NCI-H1092 (cell line): ENCODE measurements at places on chromosomes 2 and 18.

- DNase-seq: peak; percentile 57
These were observed 27.5 kb downstream of the SIX2 start for GRCh38 chr2:44981714-44982108.

DNA sequence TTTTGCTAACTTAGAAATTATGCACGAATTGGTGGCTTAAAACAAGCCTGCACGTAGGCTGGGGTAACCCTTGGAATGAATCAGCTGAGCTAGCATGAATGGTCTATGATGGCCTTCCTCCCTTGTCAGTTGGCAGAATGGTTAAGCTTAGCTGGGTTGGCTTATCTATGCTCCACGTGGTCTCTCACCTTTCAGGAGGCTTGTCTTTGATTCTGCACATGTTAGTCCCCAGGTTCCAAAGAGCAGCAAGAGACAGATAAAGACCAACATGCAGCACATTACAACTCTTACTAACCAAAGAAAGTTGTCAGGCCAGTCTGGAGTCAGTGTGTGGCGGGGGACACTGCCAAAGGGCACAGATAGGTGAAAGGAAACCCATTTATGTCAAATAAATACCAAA, 700.9 kb upstream of the SYT4 start:
- no peak for DNase-seq

- DNase-seq: no peak
These were observed 2.0 kb downstream of the DNAJC27 start for GRCh38 chr2:24969784-24970183.

DNA sequence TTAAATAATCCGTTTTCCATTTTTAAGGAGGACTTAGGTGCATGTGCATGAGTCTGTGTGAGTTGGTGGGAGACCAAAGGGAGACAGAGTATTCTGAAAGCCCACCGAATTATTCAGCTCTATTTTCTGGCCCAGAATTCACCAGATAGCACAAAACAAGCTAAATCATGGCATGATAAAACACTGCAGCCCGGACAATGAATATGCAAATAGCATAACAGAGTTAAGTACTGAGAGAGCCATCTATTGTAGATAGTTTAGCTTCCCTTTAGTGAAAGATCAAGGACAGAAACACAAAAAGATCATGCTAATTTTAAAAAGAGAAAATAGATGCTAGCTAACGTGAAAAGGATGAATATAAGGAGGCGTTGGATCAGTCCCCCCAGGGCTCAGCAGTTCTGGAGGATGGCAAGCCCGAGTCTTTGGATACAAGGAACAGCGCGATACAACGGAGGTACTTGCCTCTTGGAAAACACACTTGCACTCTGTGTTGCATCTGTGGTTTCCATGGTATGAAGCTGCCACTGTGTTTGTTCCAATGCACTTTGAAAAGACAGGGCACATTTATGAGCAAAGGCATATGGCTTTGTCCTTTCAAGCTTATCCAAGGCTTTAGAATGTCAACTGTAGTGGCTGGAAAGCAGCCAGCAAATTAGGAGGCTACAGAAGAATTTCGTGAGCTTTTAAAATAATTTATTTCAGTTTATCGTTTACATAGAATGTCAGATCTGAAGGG, 119.9 kb downstream of the LYPD1 start:
- DNase-seq: peak; percentile 38

- peak; percentile 94 for DNase-seq
These were observed at the start of gene HJURP for GRCh38 chr2:233854241-233854981. TSS of gene HJURP (minus strand) at chr2:233854535. CDS start at chr2:233854500, 35 bp downstream.

GRCh38 chr2:157559061-157559460, 69.6 kb downstream of the ACVR1C start:
- no peak for DNase-seq

- DNase-seq: no peak
These were observed 223.3 kb downstream of the NOL4 start for GRCh38 chr18:34001376-34001775.

- no peak for DNase-seq
These were observed 23.9 kb upstream of the FHL2 start for GRCh38 chr2:105422801-105423200.
